AG04449 (cell line): ENCODE measurements at places on chromosomes 5 and 9.
A peak's percentile ranks its signal among the peaks of the same experiment; 100 is the strongest.

- DNase-seq = no peak
Observed at GRCh38 chr5:131379723-131380122, 115.9 kb downstream of the CDC42SE2 start.

GRCh38 chr9:96487949-96488348, 38.0 kb downstream of the HABP4 start:
- DNase-seq = no peak

- DNase-seq = no peak
Observed at GRCh38 chr9:32339424-32339823, 45.0 kb upstream of the ACO1 start.

- no peak for DNase-seq
Observed at GRCh38 chr9:108972626-108973209, 38.5 kb downstream of the ABITRAM start.

- no peak for DNase-seq
Observed at GRCh38 chr5:149407323-149408251, 28.5 kb upstream of the IL17B start.

GRCh38 chr9:89826186-89826585, 221.4 kb downstream of the GADD45G start:
- DNase-seq = no peak

GRCh38 chr5:148033134-148033533, 30.6 kb upstream of the SPINK5 start:
- DNase-seq = no peak

GRCh38 chr9:134314950-134315715, 11.1 kb upstream of the RXRA start:
- no peak for DNase-seq

GRCh38 chr5:68250661-68251298, 35.2 kb downstream of the PIK3R1 start:
- DNase-seq = no peak

GRCh38 chr9:120536949-120537640, 42.9 kb downstream of the CDK5RAP2 start:
- DNase-seq = no peak

DNA sequence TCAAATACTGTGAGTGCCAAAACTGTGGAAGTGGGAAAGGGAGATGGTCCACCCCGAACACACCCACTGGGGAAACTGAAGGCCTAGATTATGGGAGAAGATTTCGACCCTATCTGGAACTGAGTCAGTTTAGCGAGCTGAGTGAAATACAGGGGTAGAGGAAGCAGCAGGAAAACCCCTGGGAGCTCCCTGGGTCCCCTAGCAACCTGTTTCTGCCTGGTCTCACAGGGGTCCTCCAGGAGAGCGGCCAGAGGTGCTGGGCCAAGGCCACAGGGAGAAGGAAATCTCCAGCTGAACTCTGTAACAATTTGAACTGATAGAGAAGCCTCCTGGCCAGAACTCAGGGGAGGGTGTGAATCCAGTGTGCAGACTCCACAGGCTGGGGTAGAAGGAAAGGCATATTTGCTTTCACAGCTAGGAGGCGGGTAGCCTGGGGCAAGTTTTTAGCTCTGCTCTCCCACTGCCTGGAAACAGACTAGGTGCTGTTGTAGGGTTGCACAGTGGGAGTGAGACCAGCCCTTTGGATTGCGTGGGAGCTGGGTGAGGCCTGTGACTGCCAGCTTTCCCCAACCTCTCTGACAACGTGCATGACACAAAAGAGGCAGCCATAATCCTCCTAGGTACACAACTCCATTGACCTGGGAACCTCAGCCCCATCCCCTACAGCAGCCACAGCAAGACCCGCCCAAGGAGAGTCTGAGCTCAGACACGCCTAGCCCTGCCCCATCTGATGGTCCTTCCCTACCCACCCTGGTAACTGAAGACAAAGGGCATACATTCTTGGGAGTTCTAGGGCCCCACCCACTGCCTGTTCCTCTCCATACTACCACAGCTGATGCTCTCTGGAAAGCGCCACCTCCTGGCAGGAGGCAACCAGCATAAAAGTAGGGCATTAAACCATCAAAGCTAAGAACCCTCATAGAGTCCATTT, 78.8 kb upstream of the GPBP1 start:
- DNase-seq = no peak

- no peak for DNase-seq
Observed at GRCh38 chr5:158640593-158640980, 459.1 kb downstream of the EBF1 start.

DNA sequence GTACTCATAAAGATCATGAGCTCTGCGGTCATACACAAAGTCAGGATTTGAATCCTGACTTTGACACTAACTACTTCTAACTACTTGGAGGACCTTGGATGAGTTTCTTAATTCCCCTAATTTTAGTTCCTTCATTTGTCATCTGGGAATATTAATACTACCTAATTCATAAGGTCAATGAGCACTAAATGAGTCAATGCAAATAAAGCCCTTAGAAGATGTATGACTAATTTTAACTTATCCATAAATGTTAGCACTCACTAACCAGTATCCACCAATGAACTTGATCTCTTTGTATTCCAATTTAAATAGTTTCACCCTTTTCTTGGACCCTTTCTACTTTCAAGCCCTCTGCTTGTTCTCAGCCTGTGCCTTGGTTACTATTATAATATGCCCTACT, 1106.4 kb downstream of the CDH18 start:
- DNase-seq = no peak

- no peak for DNase-seq
Observed at GRCh38 chr5:59789197-59789596, 104.3 kb downstream of the PDE4D start.

GRCh38 chr5:168831383-168831782, 252.2 kb upstream of the PANK3 start:
- DNase-seq = no peak

GRCh38 chr9:94076557-94076956, 7.7 kb upstream of the PTPDC1 start:
- DNase-seq = no peak

DNA sequence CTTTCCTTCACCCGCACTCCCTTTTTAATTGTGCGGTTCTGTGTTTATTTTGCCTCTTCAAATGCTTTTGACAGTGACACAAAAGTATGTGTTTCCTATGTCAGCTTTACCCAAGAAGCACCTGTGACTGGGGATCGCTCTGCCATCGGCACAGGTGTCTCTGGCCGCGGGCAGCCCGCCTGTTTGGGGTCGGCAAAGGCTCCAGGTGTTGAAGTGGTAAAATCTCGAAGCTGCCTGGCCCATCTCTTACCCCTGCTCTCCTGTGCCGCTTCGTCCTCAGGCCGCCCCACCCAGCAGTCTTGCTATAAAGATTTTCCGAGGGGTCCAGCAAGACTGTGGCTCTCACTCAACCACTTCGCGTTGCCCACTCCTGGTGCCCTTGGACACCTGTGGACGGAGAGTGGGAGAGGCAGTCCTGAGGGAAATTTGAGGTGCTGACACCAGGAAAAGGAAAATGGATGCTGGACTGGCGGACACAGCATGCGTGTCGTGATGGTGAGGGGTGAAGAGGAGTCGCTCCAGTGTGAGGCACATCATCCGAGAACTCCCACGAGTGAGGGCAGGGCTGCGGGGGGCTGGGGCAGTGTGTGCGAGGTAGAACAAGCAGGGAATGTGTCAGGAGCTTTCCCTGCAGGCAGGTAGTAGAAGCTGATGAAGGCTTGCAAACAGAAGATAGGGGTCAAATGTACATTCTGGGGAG, 29.1 kb upstream of the CEP72 start:
- no peak for DNase-seq

GRCh38 chr5:59711310-59711709, 182.2 kb downstream of the PDE4D start:
- DNase-seq = no peak

GRCh38 chr5:6785161-6785860, 72.1 kb downstream of the TENT4A start:
- no peak for DNase-seq

- peak; percentile 51 for DNase-seq
Observed at GRCh38 chr5:127785098-127785927, 82.1 kb downstream of the CCDC192 start.

DNA sequence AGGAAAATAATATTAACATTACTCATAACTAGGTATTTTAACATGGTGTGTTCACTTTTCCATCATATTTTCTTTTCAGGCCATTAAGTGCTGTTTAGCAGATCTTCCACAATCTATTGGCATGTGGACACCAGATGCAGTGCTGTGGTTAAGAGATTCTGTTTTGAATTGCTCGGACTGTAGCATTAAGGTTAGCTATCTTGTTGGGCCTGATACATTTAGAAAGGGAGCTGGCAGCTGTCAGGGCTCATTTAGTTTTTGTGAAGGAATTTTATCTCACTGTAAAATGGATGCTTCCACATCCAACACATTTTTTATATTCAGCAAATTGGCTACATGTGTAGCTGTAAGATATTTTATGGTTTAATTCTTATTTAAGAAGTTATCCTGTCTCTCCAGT, 20.7 kb upstream of the TMOD1 start:
- peak; percentile 9 for DNase-seq

GRCh38 chr5:80246001-80246758, 9.7 kb downstream of the SERINC5 start:
- no peak for DNase-seq

DNA sequence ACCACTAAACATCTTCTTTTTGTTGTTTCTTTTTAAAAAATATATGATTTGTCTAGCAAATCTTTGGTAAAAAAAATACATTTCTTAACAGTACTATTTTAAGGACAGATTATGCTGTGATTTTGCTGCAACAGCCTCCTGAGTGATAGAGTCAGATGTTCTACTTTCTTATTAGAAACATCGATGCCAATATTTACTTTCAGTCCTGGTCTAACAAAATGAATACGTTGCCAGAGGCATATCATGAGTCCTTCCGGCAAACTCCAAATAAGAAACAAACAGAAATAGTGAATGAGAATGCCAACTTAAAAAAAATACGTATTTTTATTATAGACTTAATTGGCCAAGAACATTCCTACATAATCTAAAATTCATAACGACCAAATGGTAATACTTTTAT, 371.5 kb downstream of the ADGRV1 start:
- DNase-seq = no peak

- no peak for DNase-seq
Observed at GRCh38 chr5:124668353-124669299, 77.8 kb downstream of the ZNF608 start.

DNA sequence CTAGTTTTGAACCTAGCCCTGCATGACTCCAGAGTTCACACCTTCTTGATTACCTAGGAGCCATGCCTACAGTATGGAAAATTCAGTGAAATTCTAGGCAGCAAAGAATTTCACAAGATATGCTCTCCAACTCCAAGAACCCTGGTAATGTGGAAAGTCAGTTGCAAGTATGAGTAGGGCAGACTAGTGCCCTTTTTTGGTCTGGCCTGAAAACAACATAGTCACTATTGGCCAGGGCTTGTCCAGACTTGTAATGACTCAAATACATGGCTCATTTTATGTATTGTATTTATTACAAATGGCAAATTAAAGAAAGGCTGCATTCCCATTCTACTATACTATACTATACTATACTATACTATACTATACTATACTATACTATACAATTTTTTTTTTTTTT, 160.4 kb downstream of the ESM1 start:
- DNase-seq = no peak

- no peak for DNase-seq
Observed at GRCh38 chr9:80797101-80797829, 892.1 kb downstream of the TLE1 start.

DNA sequence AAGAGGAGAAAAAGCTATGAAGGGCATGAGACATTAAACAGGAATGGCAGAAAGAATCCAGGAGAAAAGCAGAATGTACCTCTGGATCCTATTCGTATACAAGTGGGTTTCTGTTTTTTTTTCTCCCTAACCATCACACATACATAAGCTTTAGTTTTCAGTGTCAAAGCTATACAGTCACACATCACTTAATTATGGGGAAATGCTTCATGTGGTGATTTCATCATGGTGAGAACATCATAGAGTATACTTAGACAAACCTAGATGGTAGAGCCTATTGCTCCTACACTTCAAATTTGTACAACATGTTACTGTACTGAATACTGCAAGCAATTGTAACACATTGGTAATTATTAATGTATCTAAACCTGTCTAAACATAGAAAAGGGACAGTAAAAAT, 290.6 kb downstream of the AOPEP start:
- DNase-seq = no peak

DNA sequence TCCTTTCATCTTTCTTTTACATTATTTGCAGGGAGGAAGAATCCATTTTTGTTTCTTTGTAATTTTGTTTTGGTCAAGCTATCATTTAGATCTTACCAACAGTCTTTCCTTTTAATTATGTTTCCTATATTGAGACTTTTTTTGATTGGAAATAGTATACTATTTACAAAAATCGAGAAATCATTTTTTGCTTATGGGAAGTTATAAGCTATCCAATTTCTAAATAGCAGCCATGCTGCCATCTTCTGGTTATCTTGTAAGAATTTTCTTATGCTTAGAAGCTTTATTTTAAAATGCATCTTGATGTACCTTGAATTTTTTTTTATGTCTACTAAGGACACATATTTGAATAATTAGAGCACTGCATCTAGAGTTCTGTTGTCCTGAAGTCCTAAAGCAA, 821.2 kb downstream of the PTPRD start:
- no peak for DNase-seq

- no peak for DNase-seq
Observed at GRCh38 chr5:113508756-113509155, 4.7 kb upstream of the YTHDC2 start.

DNA sequence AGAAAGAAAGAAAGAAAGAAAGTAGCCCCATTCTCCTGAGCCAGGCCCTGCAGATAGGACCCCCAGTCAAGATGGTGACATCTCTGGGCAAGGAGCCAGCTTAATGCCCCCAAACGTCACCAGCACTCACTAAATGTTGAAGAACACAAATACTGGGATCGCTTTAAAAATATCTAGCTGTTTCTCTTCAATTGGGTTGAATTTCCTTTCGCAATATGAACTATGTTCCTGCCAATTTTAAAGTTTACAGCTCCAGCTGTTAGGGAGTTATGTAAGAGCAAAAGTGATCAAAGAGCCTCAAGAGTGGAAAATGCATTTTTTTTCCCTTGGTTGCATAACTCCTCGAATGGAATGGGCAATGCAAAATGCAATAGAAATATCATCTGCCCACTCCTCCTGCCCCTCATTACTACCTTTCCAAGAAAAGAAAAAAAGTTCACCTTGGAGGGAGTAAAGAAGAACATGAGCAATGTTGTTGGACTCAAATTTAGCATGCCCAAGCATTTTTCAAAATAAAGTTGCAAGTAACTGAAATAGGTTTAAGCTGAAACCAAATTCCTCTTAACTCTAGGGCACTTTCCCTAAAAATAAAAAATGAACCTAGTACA, 244.2 kb upstream of the PIK3R1 start:
- no peak for DNase-seq

GRCh38 chr5:4387290-4387689, 752.8 kb upstream of the ADAMTS16 start:
- DNase-seq = no peak

- DNase-seq = no peak
Observed at GRCh38 chr9:3916411-3916810, 383.5 kb downstream of the GLIS3 start.

GRCh38 chr9:100099722-100100042, 639 bp downstream of the INVS start:
- DNase-seq = no peak
